ENCODE measurements at places on chromosomes 5 and 9.

GRCh38 chr5:125950012-125950615, 473.1 kb upstream of the GRAMD2B start:
- DNase-seq: no peak

DNA sequence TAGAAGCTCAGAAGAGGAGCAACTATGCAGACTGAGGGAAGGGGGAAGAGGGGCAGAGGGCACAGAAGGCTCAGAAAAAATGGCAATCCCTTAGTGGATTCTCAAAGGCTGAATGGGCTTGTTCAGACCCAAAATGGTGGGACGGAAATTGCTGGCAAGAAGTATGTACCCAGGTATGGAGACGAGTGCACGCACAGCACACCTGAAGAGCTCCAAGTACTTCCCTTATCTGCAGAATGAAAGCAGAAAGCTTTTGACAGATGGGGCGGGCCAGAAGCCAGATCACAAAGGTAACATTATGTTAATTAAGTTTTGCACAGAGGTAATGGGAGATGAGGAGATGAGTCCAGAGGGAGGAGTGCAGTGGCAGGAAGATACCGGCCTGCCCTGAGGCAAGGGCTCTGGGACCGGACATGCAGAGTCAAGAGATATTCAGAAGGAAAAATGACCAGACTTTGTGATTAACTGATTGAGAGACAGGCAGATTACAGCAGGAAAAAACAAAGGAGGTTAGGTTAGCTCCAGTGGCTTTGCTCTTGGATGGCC, 138.1 kb upstream of the PIK3R1 start:
- no peak for DNase-seq

DNA sequence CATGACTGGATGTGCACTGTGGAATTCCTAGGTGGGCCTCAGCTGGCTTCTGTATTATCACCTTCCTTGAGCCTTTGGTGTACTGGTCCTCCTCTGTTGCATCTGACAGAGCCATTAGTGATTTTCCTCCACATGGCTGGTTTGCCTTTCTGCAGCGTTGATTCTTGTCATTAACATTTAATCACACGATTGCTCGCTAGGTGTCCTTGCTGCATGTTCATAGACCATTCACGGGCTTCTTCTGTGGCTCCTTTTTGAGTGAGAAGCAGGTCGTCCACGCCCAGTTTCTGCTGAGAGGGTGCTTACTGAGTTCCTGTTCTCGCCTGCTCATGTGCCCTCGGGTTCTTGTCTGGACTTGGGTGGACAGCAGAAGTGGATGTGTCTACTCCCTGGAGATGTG, 29.3 kb downstream of the ADAMTS16 start:
- DNase-seq: no peak

- DNase-seq: no peak
Measured at GRCh38 chr9:87259543-87260518, 237.8 kb upstream of the DAPK1 start.

GRCh38 chr9:121368745-121369144, 1.3 kb downstream of the STOM start:
- no peak for DNase-seq

DNA sequence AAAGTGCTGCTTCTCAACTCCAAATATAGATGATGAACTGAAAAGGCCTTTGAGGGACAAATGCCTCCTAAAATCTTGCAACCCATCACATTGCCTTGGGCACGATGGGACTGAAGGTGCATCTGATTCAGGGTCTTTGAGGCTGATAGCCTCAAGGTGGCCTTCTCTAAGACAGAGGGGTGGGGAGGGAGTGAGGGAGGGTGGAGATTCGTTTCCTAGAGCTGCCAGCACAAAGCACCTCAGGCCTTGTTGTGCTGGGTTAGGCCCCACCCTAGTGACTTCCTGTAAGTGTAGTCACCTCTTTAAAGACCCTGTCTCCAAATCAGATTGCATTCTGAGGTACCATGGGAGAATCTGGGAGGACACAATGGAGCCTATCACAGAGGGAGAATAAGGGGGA, 57.1 kb downstream of the BARX1 start:
- no peak for DNase-seq

DNA sequence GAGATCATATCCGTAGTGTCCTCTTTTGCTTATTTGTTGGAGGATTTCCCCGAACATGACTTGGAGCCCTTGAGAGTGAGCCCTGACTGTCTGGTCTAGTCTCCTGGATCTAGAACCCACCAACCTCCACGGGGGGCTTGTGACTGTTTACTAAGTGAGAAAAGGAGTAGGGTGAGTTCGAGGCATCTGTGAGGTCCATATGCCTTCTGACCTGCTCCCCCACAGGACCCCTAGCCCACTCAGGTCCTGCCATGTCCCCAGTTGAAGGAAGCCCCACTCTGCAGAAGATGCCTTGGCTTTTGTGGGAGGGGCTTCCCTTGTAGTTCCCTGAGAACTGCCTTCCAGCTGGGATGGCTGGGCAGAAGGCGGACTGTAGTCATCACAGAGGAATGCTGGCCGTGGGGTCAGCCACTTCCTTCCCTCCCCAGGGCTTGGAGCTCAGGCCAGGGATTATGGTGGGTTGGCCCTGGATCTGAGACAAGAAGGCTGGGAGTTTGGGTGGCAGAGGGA, 7.0 kb upstream of the IRF1 start:
- DNase-seq: peak; percentile 85

GRCh38 chr9:22623236-22623635, 176.6 kb downstream of the DMRTA1 start:
- DNase-seq: no peak

GRCh38 chr5:135437796-135438560, 9.2 kb downstream of the DCANP1 start:
- DNase-seq: no peak

DNA sequence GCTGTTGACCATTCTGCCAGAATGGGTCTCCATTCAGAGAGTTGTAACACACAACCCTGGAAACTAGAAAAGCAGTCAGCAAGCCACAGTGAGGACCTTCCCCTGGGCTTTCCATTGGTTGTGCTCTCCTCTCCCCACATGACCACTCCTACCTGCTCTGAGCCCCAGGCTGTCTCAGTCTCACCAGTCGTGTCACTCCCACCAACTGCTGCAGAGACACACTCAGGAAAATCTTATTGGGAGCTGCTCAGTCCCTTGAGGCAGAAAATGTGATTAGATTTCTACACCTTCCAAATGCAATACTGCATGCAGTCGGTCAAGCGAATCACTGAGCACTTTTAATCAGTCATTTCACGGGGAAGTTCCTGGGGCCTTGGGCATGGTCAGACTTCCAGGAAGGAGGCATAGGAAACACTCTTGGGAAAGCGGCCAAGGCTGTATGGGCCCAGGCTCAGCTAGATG, 284.2 kb upstream of the NMUR2 start:
- DNase-seq: no peak

GRCh38 chr9:78963911-78964310, 607.9 kb upstream of the TLE4 start:
- DNase-seq: no peak

DNA sequence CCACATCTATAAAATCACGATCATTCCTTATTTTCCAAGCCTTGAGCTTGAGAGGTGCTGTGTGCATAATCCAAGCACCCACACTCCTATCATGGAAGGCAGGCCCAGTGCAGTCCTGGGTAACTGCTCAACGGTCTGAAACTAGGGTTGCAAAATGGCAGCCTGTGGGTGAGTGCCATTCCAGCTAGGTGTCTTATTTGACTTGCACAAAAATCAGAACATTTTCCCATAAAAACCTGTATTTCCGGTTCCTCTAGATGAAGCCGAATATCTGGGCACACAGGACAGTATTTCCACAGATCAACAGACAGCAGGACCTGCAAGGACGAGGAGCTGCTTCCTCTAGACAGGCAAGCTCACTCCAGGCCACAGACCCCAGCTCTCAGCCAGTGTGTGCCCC, 588.8 kb downstream of the BNC2 start:
- DNase-seq: no peak

- DNase-seq: no peak
Measured at GRCh38 chr5:53378590-53379247, 101.7 kb upstream of the FST start.

DNA sequence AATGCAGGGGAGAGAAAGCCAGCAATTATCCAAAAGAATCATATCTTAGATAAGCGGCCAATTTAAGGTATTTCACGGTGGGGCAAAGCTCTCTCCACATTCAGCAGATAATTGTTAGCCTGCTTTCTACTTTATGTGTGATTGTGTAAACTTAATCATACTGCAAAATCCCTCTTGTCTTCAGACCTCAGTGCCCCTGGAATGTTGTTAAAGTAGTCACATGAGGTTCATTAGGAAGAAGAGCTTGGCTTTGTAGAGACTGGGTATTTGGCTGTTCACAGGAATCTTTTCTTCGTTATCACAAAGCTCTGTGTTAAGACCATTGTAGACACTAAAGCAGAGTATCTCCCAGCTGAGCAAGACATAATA, 127.0 kb downstream of the RFK start:
- DNase-seq: no peak

- no peak for DNase-seq
Measured at GRCh38 chr9:93432964-93433363, 18.5 kb upstream of the FAM120A start.

Data from foreskin melanocyte (primary cell).